ENCODE measurements at places on chromosomes 5 and 9.

DNA sequence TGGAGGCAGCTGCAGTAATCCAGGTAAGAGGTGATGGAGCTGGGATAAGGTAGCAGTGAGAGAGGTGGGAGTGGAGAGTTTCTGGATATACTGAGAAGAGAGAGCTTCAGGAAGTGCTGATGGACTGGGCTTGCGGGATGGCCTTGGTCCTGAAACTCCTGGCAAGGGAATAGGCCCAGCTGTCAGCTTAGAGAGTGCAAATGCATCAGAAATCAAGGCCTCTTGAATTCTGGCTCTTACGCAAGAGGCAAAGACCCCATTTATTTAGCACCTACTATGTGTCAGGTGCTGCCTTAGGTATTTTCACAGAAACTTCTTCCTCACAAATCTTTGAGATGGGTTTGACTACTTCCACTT lies 227.2 kb upstream of the MAP3K1 start:
- no peak for DNase-seq

DNA sequence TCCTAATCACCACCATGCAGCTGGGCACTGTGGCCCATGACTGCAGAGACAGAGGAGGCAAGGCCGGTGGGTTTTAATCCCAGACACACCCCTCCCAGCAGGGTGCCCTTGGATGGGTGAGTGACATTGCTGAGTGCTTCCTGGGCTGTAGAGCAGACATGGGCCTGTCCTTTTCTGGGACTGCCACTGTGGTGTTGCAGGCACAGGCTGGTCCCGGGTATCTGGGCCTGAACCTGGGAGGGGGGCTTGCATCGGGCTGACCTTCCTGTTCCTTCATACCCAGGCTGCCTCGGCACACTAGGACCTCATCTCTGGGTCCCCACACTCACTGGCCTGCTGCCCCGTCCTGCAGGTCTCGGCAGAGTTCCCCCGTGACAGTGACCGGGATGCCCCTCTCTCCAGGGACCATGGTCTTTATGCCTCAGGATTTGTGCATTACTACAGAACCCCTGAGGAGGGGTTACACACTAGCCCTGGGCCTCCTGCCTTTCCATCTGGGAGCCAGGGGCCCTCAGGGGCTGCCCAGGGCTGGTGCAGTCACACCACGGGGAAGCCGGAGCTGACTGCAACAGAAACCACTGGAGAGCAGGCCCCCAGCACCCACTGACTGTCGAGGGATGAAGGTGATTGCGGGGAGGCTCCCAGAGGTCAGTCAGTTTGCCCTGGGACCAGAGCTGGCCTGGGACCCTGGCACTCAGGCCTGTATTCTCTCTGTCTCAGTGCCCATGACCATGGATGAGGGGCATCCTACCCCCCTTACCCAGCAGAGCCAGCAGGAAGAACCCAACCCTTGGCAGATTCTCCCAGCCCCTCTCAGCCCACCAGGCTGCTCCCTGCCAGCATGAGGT lies 8.9 kb upstream of the SLC25A48 start:
- DNase-seq: no peak

GRCh38 chr5:164741376-164741775 lies 1236.0 kb downstream of the MAT2B start:
- DNase-seq: no peak

DNA sequence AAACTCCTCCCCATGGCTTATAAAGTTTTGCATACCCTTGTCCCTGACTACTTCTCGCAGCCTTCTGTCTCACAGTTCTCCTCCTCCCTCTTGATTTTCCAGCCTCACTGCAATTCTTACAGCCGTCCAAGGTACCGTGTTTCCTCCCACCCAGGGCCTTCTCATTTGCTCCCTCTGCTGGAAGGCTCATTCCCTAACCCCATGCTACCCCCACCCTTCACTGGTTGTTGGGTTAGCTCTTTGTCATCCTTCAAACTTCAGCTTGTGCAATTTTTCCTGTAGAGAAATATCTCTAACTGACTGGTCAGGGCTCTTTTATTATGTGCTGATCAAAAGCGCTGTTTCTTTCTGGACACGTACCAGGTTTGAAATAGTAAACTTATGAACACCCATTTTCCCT lies 329.2 kb downstream of the EBF1 start:
- DNase-seq: no peak

DNA sequence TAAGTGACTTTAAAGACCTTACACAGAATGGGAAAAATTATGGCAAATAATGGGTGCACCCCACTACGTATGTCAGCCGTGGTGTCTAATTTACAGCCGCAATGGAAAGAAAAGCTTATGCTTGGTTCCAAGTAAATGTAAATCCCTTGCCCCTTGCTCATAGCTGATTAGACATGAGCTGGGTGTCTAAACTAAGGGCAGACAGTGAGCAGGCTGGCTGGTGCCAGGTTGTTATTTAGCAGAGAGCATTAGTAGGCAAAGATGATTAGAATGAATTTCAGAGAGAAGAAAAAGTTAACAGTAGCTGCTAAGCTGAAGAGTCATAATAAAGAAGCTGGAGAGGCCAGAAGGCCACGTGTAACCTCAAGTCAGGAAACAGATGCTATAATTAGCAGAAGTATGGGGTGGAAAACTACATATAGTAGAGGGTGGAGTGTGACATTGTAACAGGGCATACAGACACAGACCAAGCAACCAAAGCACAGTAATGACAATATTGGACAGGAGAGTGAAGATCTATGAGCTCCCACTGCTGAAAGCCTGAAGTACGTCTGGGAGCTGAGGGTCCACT lies 257.7 kb downstream of the MCTP1 start:
- DNase-seq: no peak

GRCh38 chr5:127758766-127759283 lies 55.6 kb downstream of the CCDC192 start:
- DNase-seq: no peak

DNA sequence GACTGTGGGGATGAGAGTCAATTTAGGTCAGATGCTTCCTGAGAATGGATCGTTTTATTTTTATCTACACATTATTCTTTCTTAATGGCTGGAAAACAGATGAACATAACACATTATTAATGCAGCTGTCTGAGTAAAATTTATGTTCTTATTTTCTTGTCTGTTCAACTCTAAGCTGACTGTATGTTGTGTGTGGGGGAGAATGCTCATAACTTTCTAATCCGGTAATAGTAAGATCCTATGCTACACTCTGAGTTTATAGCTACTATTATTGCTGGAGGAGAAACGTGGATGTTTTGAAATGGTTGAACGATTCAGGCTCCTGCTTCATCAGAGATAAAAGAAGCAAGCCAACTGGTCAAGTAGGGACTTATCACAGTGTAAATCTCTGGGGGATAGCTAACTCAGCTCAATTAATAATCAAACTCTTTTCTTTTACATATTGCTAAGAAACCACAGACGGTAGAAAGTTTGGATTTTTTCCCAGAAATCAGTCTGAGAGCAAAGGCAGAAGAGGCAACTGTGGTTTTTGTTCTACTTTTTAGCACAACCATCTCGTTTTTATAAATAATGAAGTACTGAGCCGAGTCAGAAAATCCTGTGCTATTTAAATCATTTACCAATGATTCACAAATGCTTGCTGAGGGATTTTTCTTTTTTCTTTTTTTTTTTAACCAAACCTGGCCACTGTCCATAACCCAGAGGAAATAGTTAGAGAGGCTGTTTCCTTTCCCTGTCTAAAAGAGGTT lies 265.0 kb upstream of the FAM174A start:
- DNase-seq: no peak

DNA sequence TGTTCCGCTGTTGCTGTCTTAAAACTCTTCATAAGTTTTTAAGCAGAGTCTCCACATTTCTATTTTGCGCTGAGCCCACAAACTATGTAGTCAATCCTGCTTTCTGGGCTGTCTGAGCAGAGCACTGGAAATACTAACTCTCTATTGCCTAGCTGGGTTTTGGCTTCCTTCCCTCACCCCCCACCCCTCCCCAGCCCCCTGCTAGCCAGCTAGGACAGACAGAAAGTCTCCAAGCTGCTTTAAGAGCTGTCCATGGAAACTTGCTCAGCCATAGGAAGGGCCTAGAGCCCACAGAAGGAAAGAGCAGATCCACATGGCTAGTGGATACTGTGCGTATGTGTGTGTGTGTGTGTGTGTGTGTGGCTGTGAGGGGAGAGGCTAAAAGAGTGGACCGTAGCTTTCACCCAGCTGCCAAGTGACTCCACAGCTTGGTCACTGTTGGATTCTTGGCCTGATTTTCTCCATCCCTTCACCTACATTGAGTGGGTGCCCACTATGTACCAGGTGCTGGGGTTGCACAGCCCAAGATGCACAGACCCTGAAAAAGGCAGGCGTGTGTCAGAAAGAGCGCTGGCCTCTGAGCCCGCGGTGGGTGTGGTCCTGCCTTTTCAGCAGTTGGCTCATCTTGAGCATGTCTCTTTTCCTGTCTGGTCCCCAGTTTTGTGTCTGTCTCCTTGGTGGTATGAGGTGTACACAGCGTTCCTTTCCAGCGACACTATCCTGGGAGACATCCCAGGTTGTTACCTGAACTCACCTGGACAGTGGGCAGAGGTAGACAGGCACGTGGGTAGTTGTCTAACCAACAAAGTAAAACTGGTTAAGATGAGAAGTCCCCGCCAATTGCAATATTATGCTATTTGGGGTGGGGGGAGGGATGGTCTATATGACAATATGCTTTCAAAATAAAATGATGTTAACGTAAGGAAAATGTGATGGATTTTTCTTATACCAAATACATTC lies 5.4 kb upstream of the NKX2-5 start:
- no peak for DNase-seq

- no peak for DNase-seq
Observed at GRCh38 chr9:82820186-82820585, 242.8 kb downstream of the RASEF start.

DNA sequence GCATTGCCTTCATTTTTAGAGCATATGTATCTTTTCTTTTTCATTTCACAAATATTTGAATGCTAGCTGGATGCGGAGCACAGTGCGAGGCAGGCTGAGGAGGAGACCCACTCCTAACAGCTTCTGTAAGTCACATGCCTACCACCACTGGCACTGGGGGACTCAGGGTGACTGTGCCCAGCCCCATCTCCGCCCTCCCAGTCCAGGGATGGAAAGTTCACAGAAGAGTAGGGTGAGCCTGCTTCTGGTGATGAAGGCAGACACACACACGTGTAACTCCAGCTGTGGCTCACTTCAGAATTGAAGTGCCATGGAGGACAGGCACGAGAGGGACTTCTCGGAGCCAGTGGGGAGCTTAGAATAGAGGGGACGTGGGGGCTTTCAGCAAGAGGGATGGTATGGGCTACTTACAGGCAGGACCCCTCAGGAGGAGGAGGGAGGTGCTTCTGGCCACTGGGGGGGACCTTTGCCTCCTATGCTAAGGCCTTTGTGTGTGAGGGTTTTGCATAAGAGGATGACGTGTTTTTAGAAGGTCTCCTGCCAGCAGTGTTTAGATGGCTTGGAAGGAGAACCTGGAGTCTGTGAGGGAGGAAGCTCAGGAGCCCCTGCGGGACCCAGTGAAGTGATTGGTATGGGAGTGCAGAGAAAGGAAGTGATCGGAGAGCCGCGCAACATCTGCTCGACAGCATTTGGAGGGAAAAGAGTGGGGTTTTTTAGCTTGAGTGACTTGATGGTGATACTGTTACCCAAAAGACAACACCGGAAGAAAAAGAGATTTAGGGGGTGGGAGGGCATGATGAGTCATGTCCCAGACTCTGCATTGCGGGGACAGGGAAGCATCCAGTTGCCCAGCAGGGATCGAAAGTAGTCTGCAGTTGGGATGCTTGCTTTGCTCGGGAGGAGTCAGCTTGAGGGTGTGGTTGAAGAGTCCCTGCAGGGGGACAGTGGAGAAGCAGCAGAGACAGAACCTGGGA lies 163.5 kb upstream of the OTULINL start:
- no peak for DNase-seq

DNA sequence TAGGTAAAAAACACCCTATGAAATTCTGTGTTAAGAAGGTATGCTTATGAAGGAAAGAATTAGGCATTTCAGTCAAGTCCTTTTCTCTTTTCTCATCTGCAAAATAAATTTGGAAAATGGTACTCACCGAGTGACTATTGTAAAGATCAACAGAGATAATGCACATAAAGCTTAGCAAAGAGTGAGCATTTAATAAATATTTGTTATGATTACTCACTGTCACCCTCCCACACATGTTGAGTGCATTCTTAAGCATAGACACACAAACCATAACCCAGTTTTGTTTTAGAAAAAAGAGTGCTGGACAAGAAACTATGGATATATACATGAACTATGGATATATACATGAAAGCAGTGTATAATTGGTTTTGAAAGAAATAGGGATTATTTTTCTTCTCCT lies 54.7 kb upstream of the PRLR start:
- no peak for DNase-seq

DNA sequence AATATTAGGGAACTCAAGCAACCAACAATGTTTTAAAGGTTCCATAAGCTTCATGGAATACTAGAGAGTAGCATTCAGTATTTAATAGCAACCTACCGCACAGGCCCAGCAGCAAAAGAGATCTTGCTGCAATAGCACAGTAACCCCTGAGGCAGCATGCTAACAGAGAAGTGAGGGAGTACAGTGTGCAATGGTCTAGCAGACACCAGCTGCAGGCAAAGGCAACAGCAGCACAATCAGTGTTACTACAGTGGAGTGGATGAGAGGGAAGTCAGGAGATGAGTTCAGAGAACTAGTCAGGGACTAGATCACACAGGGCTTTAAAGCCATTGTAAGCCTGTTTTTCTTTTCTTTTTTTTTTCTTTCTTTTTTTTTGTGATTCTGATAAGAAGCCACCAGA lies 2.8 kb downstream of the TICAM2 start:
- DNase-seq: no peak

GRCh38 chr5:148554621-148555020 lies 99.7 kb downstream of the HTR4 start:
- DNase-seq: no peak

- DNase-seq: no peak
Observed at GRCh38 chr9:134590240-134591081, 51.1 kb upstream of the COL5A1 start.

- no peak for DNase-seq
Observed at GRCh38 chr9:130894546-130894945, 2.1 kb downstream of the QRFP start.

GRCh38 chr5:56516035-56516434 lies 282.9 kb upstream of the ANKRD55 start:
- no peak for DNase-seq

- DNase-seq: no peak
Observed at GRCh38 chr5:173029499-173029921, 26.6 kb upstream of the CREBRF start.

- no peak for DNase-seq
Observed at GRCh38 chr9:130064621-130065020, 10.9 kb downstream of the GPR107 start.

Measured in stimulated activated CD4-positive, alpha-beta T cell treated with anti-CD3 and anti-CD28 coated beads, Interleukin-4, amount 100 ng/mL, for 1 hour (primary cell).